Nephron progenitor cell (in vitro differentiated cells): ENCODE measurements at places on chromosomes 2 and 18.
A peak's percentile ranks its signal among the peaks of the same experiment; 100 is the strongest.

- no peak overlapping the region for H3K27ac ChIP-seq
- H3K4me1 ChIP-seq: peaks cover 60% of the 10 kb centered on the region
- no peaks in the 10 kb centered on the region for H3K36me3 ChIP-seq
- H3K4me3 ChIP-seq: no peak overlapping the region
- H3K27me3 ChIP-seq: peaks cover 12% of the 10 kb centered on the region
- DNase-seq: no peak
Observed at GRCh38 chr18:76979906-76980305, 152.7 kb downstream of the MBP start.

DNA sequence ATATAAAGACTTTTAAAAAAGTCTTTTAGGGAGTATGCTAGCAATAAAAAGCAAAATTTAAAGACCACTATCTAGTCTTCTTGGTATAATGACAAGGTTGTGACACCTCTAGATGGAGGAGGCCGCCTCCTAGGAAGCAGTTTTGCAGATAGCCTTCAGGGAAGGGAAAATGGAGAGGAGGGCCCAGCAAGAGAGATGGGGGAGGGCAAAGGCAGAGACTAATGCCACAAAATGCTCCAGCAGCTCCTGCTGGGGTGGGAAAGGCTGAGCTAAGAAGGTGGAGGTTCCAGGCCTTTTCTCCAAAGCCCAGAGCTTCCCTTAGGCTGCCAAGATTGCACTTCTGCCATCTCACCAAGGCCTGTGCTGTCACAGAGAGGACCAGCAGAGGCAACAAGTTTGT is 153.9 kb upstream of the THSD7B start:
- H3K4me3 ChIP-seq: no peak overlapping the region
- H3K36me3 ChIP-seq: no peaks in the 10 kb centered on the region
- no peak for DNase-seq
- peak overlapping the region; percentile 55 for H3K27ac ChIP-seq
- H3K4me1 ChIP-seq: no peaks in the 10 kb centered on the region

DNA sequence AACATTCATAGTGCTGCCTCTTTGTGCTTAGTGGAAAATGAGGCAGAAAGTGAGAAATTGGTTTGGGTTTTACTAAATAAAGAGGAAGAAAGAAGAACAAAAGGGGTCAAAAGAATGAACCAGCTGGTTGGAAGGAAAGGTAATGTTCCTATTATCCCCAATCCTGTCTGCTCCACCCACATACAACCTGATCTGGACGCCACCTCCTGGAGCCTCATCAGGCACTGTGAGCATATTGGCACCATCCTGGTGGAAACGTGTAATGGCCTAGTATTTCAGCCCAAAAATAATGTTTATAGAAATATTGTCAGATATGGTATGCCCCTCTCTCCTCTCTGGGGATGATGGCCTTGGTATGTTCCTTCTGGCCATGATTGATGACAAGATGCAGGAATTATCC is 35.6 kb upstream of the ASNSD1 start:
- DNase-seq: no peak
- no peak overlapping the region for H3K27ac ChIP-seq
- H3K4me1 ChIP-seq: peaks cover 21% of the 10 kb centered on the region
- H3K4me3 ChIP-seq: no peak overlapping the region

- no peaks in the 10 kb centered on the region for H3K36me3 ChIP-seq
- DNase-seq: no peak
- H3K27me3 ChIP-seq: no peaks in the 10 kb centered on the region
- peaks cover 88% of the 10 kb centered on the region for H3K4me1 ChIP-seq
- H3K27ac ChIP-seq: no peak overlapping the region
Observed at GRCh38 chr2:9226458-9227380, 20.1 kb downstream of the ASAP2 start.

DNA sequence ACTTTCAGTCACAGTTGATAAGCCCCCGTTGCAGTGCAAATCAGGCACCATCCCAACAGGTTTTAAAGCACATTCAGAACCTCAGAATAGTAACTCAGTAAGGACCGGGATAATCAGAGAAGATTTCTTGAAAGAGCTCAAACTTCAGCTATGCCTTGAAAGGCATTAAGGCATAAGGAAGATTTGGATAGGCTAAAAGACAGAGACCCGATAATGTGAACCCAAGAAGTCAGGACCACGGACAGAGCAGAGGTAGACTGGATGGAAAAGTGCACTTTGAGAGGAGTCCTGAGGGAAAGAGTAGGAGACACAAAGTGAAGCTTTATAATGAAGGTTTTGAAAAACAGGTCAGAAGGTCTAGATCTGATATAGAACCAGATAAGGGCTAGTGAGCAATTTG is 36.9 kb upstream of the KLF7 start:
- no peaks in the 10 kb centered on the region for H3K4me1 ChIP-seq
- H3K36me3 ChIP-seq: no peaks in the 10 kb centered on the region

DNA sequence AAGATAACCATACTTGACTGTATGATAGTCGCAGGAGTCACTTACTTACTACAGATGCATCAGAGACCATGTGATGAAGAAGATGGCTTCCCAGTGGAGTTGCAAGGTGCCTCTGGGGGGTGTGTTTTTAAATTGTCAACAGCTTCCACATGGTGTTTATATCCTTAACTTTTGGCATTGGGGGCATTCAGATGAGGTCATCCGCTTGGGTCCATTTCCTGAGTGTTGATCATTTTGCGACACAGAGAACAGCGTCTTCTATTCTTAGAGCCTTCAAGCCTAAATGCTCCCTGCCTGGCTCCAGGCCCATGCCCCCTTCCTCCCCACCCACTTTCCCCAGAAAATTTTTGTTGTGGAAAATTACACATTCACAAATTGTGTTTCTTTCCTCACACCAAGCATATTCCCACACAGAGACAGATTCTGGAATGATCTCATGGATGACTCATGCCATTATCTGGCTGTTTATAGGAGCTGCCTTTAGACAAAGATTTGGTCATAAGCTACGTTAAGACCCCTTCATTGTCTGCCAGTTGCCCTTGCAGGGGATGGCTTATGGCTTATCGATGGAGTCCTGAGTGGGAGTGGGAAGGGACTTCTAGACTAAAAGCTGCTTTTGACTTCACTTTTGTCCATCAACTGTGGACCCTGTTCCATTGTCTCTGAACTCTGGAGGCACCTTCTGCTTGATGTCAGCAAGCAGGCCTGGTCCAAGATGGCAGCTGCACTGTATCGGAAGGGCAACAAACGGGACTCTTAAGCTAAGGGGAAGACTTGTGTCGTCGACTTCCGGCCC is 91.8 kb downstream of the CABLES1 start:
- H3K27me3 ChIP-seq: peaks cover 3% of the 10 kb centered on the region
- no peak for DNase-seq
- peaks cover 50% of the 10 kb centered on the region for H3K36me3 ChIP-seq
- H3K27ac ChIP-seq: peak overlapping the region; percentile 36

DNA sequence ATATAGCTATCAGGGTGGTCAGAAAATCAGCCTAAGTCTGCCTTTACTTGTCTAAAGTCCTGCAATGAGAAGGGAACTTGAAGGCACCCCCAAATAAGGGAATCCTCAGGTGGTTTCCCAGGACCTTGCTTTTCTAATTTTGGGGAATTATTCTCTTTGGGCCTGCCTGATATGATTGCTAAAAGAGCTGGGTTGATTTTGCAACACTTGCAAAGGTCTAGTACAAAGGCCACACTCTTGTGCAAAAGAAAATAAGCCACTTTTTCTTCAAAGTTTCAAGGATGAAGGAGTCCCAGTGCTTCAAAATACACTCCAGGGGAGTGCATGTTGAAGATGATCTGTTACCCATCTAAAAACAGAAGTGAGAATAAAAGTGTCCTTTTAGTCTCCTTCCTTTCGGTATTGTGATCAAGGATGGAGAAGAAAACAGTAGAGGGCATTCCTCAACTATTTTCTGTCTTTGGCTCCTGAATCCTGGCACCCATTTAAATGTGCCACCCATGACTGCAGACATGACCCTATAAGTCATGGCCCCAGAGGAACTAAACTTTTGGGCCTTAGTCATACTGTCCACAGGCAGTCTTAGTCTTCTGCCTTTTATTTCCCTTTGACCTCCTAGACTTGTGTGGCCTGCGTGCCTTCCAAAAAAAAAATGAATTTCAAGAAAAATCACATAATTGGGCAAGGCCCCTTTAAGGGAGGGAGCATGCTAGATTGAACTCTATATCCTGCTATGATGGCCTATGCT is 5.1 kb downstream of the SULT1C3 start:
- peaks cover 17% of the 10 kb centered on the region for H3K36me3 ChIP-seq
- no peak overlapping the region for H3K27ac ChIP-seq
- H3K4me1 ChIP-seq: no peaks in the 10 kb centered on the region
- H3K27me3 ChIP-seq: no peaks in the 10 kb centered on the region

DNA sequence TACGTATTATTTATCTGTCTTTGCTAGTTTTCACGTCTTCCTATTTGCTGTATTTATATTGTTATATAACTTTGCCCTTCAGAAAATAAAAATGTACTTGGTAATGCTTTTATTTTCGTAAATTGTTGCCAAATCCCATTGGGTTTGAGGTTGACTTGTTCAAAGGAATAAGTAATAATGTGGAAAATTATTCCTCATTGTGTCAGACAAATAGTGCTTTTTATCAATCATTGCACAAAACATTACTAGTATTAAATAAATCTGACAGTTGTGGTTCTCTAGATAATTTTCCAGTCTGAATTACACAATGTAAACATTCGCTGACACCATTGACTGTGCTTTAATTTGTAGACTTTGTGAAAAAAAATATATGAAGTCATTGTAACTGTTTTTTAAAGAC is 798.3 kb upstream of the TMEFF2 start:
- no peaks in the 10 kb centered on the region for H3K4me1 ChIP-seq
- no peak for DNase-seq
- H3K27ac ChIP-seq: no peak overlapping the region
- H3K36me3 ChIP-seq: no peaks in the 10 kb centered on the region
- H3K4me3 ChIP-seq: no peak overlapping the region

GRCh38 chr2:207768866-207769596 is 675 bp downstream of the FZD5 start:
- H3K4me1 ChIP-seq: peaks cover 37% of the 10 kb centered on the region
- H3K36me3 ChIP-seq: peaks cover 5% of the 10 kb centered on the region
- no peak for DNase-seq
- peaks cover 92% of the 10 kb centered on the region for H3K27me3 ChIP-seq
- peak overlapping the region; percentile 85 for H3K4me3 ChIP-seq

DNA sequence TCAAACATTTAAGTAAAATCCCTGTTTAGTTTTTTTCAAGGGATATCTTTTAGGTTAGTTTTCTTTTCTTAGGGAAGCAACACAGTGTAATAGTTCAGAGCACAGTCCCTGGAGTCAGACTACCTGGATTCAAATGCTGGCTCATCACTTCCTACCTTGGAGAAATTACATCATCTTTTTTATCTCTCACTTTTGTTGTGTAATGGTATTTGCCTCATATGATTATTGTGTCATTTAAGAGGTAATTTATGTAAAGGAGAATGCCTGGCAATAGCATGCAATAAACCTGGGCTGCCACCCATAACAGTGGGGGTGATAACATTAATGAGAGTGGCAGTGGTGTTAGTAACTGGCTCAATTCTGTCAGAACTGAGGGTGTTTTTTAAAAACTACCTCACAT is 26.3 kb downstream of the ERLEC1 start:
- H3K36me3 ChIP-seq: peaks cover 66% of the 10 kb centered on the region
- no peak overlapping the region for H3K4me3 ChIP-seq
- DNase-seq: no peak
- no peaks in the 10 kb centered on the region for H3K27me3 ChIP-seq

GRCh38 chr2:3634596-3635121 is 23.3 kb upstream of the ALLC start:
- H3K36me3 ChIP-seq: no peaks in the 10 kb centered on the region
- no peak overlapping the region for H3K4me3 ChIP-seq
- H3K27me3 ChIP-seq: peaks cover 21% of the 10 kb centered on the region
- peaks cover 4% of the 10 kb centered on the region for H3K4me1 ChIP-seq
- no peak overlapping the region for H3K27ac ChIP-seq
- no peak for DNase-seq

DNA sequence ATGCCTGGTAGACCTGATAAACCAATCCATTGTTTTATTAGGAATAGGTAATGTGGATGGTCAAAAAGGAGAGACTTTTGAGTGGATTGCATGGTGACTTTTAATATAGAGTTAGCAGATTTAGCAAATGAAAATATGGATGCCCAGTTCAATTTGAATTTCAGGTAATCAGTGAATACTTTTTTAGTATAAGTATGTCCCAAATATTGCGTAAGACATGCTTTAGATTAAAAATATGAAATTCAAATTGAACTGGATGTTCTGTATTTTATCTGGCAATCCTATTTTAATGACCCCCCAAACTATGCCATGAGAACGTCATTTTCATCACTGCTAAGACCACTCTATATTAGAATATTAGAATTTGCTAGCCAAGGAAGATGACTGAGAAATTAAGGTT is 30.3 kb upstream of the TNP1 start:
- H3K4me3 ChIP-seq: no peak overlapping the region
- peaks cover 10% of the 10 kb centered on the region for H3K27me3 ChIP-seq
- peaks cover 38% of the 10 kb centered on the region for H3K4me1 ChIP-seq
- DNase-seq: no peak

- H3K4me1 ChIP-seq: peaks cover 51% of the 10 kb centered on the region
- peaks cover 3% of the 10 kb centered on the region for H3K27me3 ChIP-seq
- no peak overlapping the region for H3K27ac ChIP-seq
- H3K36me3 ChIP-seq: no peaks in the 10 kb centered on the region
- DNase-seq: no peak
Observed at GRCh38 chr2:223954401-223954800, 2.9 kb upstream of the MRPL44 start.

GRCh38 chr2:39708003-39708402 is 42.3 kb downstream of the TMEM178A start:
- no peak overlapping the region for H3K4me3 ChIP-seq
- H3K27me3 ChIP-seq: no peaks in the 10 kb centered on the region
- peaks cover 48% of the 10 kb centered on the region for H3K36me3 ChIP-seq
- no peak overlapping the region for H3K27ac ChIP-seq

DNA sequence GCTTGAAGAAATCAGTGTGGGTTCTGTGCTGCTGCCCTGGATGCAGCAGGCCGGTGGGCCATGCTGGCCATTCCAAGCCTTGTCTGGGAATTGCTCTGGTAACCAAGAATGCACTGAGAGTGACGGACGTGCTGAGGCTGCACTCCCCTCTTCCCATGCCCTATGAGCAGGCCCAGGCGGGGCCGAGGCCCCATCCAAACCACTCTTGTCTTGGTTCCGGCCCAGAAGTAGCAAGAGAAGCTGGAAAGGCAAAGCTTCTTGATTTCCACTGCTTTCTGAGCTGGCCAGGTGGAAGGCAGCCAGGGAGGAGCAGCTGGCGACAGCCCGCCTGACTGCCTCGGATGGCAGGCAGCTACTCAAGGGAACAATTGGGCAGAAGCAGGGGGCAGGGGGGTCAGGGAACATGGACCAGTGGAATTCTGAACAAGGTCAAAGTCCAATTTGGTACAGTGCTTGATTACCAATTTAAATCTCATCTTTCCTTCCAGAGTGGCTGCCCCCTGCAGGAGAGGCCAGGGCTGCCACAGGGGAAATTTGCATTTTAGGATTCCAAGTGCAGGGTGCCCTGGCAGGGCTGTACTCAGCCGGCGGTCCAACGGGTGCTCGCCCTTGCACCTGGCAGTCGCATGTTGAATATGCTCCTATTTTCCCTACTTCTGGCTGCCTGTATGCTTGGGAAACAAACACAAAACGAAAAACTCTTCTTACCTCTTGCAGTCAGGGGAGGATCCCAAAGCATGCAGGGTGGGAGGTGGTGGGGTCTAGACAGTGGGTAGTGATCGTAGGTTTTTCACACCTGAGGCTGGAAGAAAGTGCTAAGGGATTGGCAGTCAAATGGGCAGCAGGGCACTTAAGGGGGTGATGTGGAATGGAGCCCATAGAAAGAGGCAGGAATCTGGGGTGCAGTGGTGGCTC is 67.3 kb downstream of the LIPG start:
- no peak overlapping the region for H3K4me3 ChIP-seq
- peak overlapping the region; percentile 54 for H3K27ac ChIP-seq
- H3K4me1 ChIP-seq: peaks cover 50% of the 10 kb centered on the region
- no peaks in the 10 kb centered on the region for H3K36me3 ChIP-seq
- DNase-seq: no peak

GRCh38 chr2:76953733-76954347 is 568.3 kb downstream of the LRRTM4 start:
- H3K27me3 ChIP-seq: no peaks in the 10 kb centered on the region
- no peak overlapping the region for H3K27ac ChIP-seq
- peak; percentile 49 for DNase-seq
- H3K4me1 ChIP-seq: no peaks in the 10 kb centered on the region
- no peak overlapping the region for H3K4me3 ChIP-seq
